T-helper 17 cell (primary cell): ENCODE measurements at places on chromosomes 4 and X.
A peak's percentile ranks its signal among the peaks of the same experiment; 100 is the strongest.

DNA sequence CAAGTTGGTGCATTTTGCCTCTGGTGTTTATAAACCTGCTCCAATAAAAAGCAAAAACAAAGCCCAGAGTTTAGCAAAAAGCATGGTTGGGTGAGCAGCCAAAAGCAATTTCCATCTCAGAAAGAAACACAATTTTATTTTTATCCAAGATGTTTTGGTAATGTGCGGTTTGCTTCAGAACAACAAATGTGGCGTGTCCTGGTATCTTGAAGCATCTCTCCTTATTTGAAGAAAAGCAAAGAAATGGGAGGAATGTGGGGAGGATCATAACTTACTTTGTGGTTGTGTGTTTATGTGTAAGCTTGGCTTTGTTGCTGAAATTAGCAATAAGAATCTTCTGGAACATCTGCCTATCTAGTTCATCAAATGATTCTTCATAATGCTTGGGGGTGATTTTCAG lies 88.3 kb upstream of the DDX3X start:
- H3K4me1 ChIP-seq: no peaks in the 10 kb centered on the region
- no peak overlapping the region for H3K4me3 ChIP-seq
- H3K27me3 ChIP-seq: no peaks in the 10 kb centered on the region
- H3K36me3 ChIP-seq: no peaks in the 10 kb centered on the region
- H3K27ac ChIP-seq: no peak overlapping the region

- no peaks in the 10 kb centered on the region for H3K27me3 ChIP-seq
- no peak overlapping the region for H3K27ac ChIP-seq
- no peak for DNase-seq
- no peaks in the 10 kb centered on the region for H3K36me3 ChIP-seq
Observed at GRCh38 chr4:10416441-10416840, 40.8 kb downstream of the ZNF518B start.

- DNase-seq: peak; percentile 50
- peak within 1 kb of the TSS; percentile 88 for H3K4me3 ChIP-seq
- H3K27me3 ChIP-seq: no peaks in the 10 kb centered on the region
- no peaks in the 10 kb centered on the region for H3K36me3 ChIP-seq
- H3K27ac ChIP-seq: peak within 1 kb of the TSS; percentile 87
- H3K4me1 ChIP-seq: peaks cover 21% of the 10 kb centered on the region
Observed at GRCh38 chrX:23742697-23743622, at the start of gene ACOT9. Gene ACOT9, minus strand, starts transcription at chrX:23743276. Its CDS starts 132 bp downstream, at chrX:23743144.

- H3K36me3 ChIP-seq: no peaks in the 10 kb centered on the region
- no peaks in the 10 kb centered on the region for H3K4me1 ChIP-seq
- DNase-seq: no peak
- H3K27ac ChIP-seq: no peak overlapping the region
- peaks cover 5% of the 10 kb centered on the region for H3K27me3 ChIP-seq
Observed at GRCh38 chr4:5462896-5463295, 245.5 kb downstream of the EVC2 start.

GRCh38 chrX:122583551-122583950 lies 600.5 kb upstream of the GRIA3 start:
- H3K4me1 ChIP-seq: no peaks in the 10 kb centered on the region
- no peak overlapping the region for H3K27ac ChIP-seq

DNA sequence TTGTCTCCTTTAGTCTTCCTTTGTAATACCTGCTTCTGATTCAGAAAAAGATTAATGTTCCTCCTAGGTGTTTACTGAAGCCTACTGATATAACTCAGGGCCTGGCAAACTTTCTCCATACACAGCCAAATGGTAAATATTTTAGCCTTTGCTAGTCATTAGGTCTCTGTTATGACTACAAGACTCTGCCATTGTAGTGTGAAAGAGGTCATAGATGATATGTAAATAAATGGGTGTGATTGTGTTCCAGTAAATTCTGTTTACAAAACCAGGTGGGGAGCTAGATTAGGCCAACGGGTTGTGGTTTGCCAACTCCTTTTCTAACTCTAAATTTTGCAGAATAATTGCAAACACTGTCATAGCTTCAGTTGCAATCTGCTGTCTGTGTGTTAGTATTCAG lies 568.1 kb upstream of the GNPDA2 start:
- no peak for DNase-seq
- H3K36me3 ChIP-seq: no peaks in the 10 kb centered on the region
- no peaks in the 10 kb centered on the region for H3K27me3 ChIP-seq
- H3K4me3 ChIP-seq: no peak overlapping the region
- H3K27ac ChIP-seq: no peak overlapping the region

- H3K36me3 ChIP-seq: no peaks in the 10 kb centered on the region
- H3K4me1 ChIP-seq: no peaks in the 10 kb centered on the region
- no peaks in the 10 kb centered on the region for H3K27me3 ChIP-seq
- no peak overlapping the region for H3K4me3 ChIP-seq
- DNase-seq: no peak
Observed at GRCh38 chr4:157706155-157706554, 466.7 kb downstream of the GASK1B start.

DNA sequence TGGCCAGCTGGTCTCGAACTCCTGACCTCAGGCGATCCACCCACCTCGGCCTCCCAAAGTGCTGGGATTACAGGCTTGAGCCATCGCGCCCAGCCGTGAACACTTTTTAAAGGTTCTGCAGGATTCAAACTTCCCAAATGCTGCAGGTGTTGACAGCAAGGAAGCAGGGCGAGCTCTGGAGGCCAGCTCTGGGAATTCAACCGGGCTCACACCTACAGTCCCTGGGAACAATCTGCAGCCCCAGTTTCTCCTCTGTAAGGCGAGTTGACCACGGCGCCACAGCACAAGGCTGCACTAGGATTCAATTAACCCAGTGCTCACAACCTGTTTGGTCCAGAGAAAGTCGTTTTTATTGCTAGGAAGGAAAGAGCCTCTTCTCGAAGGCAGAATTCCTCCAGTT lies 1.6 kb downstream of the MTNR1A start:
- H3K4me1 ChIP-seq: no peaks in the 10 kb centered on the region
- H3K4me3 ChIP-seq: no peak overlapping the region
- H3K36me3 ChIP-seq: no peaks in the 10 kb centered on the region
- H3K27me3 ChIP-seq: peaks cover 23% of the 10 kb centered on the region
- H3K27ac ChIP-seq: no peak overlapping the region

DNA sequence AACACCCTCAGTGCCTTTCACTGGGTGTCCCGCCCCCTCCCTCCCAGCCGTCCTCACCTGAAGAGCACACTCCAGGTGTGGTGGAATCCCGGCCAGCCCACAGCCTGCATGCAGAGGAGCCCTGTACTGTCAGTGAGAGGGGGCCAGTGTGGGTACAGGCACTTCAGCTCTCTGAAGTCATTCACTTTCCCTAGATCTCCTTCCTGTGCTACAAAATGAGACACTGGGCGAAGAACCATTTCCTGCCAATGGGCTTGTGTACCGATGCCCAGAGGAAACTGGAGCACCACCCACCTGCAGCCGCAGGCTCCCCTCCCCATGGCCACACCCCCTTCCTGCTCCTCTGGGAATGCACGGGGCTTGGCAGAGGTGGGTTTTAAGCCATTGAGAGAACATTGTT lies 73.9 kb upstream of the C4orf50 start:
- peak overlapping the region; percentile 7 for H3K4me3 ChIP-seq
- H3K27ac ChIP-seq: no peak overlapping the region
- H3K36me3 ChIP-seq: no peaks in the 10 kb centered on the region
- H3K4me1 ChIP-seq: peaks cover 9% of the 10 kb centered on the region
- H3K27me3 ChIP-seq: no peaks in the 10 kb centered on the region
